ENCODE measurements at places on chromosomes 16 and 17.

DNA sequence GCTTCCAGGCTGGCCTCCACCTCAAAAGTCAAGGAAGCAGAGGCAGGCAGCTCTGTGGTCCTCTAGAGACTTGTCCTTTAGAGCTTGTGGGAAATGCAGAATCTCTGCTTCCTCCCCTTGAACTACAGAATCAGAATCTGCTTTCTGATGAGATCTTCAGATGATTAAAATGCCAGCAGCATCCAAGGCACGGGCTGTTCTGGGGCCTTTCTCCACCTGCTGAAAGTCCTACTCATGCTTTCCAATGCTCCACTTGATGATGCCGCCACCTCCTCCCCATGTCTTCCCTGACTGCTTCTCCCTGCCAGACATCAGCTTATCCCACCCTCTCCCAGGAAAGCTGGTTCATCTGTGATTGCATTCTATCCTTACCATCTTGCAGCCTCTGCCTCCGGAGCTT is 33.3 kb downstream of the CMTM3 start:
- no peak for DNase-seq

GRCh38 chr17:3852561-3852960 is 6.5 kb upstream of the NCBP3 start:
- no peak for DNase-seq

DNA sequence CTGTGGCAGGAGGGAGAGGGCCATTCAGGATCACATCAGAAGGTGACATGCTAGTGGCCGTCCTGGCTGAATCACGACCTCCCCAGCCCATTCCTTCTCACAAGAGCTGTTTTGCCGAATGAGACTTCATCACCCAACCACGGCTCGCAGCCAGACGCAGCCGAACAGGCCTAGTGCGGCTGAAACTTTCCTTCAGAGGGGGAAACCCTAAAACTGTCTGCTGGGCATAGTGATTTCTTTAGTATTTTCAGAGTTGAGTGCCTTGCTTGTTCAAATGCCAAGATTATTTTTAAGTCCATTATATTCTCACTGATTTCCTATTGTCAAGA is 343.7 kb downstream of the CPPED1 start:
- DNase-seq, result no peak

DNA sequence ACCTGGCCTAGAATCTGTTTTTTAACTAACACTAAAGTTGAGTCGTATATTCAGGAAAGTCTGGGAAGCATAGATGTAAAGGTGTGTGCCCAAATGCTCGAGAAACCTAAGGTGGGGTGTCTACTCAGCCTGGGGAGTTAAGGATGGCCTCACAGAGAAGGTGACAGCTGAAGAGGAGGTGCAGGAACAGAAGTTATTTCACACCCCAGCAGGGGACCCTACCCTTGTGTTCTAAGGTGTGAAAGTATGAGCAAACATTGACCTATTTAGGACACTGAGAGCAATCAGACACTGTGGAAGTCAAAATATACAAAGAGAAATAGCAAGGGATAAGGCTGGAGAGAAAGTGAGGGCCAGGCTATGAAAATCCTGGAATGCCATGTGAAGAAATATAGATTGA is 49.0 kb upstream of the DHX40 start:
- DNase-seq, result no peak

DNA sequence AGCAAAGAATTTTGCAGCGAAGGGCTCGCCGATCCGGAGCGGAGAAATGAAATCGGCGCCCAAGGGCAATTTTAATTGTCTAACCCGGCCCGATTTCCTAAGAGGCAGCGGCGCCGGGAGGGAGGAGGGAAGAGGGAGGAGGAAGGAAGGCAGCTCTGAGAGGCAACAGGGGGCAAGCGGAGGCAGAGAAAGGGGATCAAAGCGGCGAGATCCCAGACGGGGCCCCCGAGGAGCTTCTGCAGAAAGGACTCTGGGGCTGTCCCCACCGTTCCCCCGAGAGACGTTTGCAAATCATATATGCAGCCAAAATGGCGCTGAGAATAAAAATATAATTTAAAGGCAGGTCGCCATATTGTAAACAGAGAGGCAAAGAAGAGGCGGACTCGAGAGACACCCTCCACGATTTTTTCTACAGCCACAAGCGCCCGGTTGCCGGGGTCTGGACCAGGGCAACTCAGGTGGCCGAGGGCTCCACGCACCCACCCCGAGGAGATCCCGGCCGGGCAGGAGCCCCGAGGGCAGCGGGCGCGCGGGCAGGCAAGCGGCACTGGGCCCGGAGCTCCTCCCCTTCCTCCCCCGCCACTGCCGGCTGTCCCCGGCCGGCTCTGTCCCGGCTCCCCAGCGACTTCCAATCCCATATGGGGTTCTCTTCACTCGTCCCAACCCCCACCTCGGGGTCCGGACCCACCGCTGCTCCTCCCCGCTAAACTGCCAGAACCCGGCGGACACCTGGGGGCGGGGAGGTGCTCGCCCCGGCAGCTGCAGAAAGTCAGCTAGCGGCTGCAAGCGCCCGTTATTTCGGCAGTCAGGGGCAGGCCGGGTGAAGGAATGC is 1.9 kb downstream of the PHF12 start:
- DNase-seq, result peak; percentile 69

DNA sequence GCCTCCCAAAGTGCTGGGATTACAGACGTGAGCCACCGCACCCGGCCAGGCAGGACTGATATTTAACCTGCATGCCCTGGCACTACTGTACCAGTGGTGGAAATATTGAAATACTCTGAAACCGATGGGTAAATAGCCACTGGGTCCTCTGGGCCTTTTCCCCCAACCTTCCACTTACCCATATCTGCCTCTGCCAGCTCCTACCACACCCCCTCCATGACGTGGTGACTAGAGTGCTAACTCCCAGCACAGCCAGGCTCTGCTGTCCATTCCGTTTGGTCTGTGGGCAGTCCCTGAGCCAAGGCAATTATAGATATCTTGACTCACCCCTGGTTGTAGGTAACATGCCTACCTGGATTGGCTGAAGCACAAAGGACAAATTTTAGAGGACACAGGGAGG is 187.8 kb downstream of the PRKCB start:
- DNase-seq, result no peak

DNA sequence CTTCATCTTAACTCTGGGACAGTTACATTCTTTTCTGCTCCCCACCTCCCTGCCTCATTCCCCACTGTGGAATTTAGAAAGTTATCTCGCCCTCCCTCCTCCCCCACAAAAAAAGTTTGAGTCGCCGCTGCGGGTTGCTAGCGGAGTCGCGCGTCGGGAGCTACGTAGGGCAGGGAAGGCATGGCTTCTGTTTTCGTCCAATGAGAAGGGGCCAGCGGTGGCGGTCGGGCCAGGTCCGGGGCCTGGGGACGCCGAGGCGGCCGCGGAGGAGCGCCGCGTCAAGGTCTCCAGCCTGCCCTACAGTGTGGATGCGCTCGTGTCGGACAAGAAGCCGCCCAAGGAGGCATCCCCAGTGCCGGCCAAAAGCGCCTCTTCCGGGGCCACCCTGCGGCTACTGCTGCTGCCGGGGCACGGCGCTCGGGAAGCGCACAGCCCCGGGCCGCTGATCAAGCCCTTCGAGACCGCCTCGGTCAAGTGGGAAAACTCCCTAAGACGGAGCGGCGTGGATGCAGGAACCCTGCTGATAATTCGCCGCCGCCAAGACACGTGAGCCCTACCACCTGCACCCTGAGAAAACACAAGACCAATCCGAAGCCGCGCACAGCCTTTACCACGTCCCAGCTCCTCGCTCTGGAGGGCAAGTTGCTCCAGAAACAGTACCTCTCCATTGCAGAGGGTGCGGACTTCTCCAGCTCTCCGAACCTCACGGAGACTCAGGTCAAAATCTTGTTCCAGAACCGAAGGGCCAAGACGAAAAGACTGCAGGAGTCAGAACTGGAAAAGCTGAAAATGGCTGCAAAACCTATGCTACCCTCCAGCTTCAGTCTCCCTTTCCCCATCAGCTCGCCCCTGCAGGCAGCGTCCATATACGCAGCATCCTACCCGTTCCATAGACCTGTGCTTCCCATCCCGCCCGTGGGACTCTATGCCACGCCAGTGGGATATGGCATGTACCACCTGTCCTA is 8.9 kb downstream of the OR4D1 start:
- peak; percentile 1 for DNase-seq

- DNase-seq, result no peak
Observed at GRCh38 chr17:82961366-82962162, 117.8 kb upstream of the METRNL start.

DNA sequence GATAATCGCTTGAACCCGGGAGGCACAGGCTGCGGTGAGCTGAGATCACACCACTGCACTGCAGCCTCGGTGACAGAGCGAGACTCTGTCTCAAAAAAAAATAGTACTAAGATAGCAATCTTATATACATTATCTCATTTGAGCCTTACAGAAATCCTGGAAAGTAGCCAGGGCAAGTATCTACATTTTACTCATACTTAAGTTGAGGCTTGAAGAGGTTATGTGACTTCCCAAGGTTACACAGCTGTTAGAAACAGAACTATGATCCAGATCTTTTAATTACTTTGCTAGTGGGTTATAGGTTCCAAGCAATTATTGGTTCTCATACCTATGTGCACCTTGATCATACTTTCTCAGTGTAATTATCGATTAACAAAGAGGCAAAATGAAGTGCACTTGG is 15.4 kb downstream of the C17orf78 start:
- no peak for DNase-seq

DNA sequence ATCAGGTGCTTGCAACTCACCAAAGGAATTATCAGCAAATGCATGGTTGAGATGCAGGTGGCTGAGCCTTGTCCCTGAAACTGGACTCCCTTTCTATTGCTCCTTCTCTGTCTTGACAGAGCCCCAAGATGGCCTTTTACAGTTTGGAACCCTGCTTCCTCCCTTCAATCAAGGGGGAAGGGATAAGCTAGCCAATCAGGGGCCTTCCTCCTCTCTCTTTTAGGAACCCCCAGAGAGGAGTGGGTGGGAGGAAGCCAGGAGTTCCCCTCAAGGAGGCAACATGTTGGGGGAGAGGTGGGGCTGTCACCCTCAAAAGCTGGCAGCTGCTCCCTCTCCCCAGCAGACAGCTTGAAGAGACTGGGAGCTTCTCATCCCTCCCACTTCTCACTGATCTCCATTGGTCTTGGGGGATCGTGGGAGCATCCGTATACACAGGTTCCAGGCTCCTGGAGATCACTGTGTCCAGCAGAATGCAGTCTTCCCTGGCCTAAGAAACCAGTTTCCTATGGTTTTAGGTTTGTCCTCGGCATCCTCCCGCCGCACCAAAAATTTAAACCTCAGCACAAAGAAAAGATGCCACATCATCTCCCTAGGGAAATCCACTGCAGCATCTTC is 7.2 kb downstream of the RASL10B start:
- DNase-seq, result no peak

DNA sequence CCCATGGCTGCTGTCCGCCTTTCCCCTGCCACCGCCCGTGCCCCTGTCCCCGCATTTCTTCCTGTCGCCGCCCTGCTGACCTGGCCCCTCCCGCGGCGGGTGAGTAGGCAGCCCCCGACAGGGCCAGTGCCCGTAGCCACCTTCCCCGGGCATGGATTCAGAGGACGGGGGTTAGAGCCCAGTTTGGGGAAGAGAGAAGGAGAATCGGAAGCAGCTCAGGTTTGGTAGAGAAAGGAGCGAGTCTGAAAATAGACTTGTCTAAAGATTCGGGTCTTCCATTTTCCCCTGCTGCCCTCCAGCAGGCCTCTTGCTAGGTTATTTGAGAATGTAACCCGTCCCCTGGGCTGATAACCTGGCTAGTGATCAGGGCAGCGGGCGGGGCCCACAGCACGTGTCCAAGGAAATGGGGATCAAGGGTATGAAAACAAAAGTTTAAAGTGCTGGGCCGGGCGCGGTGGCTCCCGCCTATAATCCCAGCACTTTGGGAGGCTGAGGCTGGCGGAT is 7.9 kb upstream of the CLDN9 start:
- no peak for DNase-seq

DNA sequence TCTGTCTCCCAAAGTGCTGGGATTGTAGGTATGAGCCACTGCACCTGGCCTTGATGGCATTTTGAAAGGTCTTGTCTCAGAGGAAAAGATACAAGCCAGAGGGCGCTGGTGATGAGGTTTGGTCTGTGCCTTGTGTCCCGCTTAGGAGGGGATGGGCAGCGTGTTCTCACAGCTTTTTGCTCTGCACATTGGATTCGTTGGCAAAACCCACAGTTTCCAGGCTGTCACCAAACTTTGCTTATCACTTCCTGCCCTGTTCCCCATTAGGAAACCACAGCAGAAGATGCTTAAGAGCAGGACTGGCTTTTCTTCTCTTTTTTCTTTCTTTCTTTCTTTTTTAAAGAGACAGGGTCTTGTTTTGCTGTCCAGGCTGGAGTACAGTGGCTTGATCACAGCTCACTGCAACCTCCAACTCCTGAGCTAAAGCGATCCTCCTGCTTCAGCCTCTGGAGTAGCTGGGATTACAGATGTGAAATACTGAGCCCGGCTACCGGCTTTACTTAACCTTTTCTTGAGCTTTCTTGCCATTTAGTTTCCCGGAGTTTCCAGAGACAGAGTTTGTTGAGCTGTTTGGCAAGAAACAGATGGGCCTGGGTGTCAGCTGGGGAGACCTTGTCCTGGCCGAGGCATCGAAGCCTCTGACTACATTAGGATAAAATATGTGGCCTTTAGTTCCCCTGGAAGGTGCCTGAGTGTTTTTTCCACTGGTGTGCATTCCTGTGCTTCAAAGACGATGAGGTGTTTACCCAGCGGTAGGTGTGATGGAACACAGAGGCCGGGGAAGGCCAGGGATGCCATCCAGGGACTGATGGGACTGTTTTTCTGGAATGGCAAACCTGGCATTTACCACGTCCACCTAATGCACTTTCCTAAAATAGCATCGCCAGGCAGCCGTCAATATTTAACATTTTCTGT is 112.9 kb downstream of the ABCC1 start:
- no peak for DNase-seq

- DNase-seq, result no peak
Observed at GRCh38 chr16:17420816-17421215, 49.9 kb downstream of the XYLT1 start.

Measured in hindlimb muscle (tissue), 1 donor.